Chondrocyte (in vitro differentiated cells): ENCODE measurements at places on chromosomes 1 and 21. TPM values are rescaled to one million over a fixed set of nuclear protein-coding genes. Genes with fewer than 3 reads are reported as not detected.

DNA sequence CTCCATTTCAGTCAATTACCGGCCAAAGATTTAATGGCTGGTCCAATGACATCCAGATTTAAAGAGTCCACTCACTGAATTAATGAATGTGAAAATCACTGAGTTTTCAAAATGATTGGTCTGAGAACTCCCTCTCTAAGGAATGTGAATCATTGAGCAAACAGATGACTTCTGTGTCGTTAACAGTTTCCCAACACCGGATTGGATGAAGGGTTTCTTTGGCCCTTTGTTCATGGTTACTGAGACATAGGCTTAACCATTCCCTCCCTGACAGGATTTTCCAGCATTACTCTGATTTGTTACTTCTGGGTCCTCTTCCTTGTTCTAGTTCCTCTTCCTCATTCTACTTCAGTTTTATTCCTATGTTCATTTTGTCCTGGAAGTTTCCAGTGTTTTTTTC lies 1.5 kb upstream of the CLDN17 start:
- DNase-seq: no peak

- DNase-seq: no peak
These were observed 57.1 kb downstream of the WNT9A start for GRCh38 chr1:227890451-227891222.

DNA sequence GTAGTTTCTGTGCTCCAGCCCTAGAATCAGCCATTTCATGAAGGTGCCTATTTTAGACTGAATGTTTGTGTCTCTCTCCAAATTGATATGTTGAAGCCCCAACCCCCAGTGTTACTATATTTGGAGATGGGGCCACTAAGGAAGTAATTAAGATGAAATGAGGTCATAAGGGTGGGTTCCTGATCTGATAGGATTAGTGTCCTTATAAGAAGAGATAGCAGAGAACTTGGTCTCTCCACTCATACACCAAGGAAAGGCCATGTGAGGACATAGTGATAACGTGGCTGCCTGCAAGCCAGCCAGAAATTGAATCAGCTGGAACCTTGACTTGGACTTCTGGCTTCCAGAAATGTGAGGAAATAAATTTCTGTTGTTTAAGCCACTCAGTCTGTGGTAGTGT lies 12.3 kb downstream of the RAVER2 start:
- no peak for DNase-seq

GRCh38 chr1:33985656-33986055 lies 121.8 kb downstream of the HMGB4 start:
- DNase-seq: no peak

- no peak for DNase-seq
These were observed 39.5 kb downstream of the XCL2 start for GRCh38 chr1:168504064-168504837.

DNA sequence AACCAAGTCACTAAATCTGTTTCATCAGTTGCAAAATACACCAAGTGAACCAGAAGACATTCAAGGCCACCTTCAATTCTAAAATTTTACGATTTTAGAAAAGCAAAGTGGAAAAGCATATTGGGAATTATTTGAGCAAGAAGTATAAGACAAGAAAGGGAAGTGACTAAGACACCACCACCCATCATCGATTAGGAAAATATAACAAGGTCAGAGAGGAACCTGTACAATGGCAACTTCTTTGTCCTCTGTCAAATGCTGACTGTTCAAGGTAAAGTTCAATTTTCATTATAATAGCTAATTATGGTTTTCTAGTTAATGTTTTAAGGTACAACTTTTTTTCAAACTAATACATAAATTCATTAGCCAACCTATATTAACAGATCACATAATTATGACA lies 10.8 kb downstream of the FRRS1 start:
- DNase-seq: no peak

DNA sequence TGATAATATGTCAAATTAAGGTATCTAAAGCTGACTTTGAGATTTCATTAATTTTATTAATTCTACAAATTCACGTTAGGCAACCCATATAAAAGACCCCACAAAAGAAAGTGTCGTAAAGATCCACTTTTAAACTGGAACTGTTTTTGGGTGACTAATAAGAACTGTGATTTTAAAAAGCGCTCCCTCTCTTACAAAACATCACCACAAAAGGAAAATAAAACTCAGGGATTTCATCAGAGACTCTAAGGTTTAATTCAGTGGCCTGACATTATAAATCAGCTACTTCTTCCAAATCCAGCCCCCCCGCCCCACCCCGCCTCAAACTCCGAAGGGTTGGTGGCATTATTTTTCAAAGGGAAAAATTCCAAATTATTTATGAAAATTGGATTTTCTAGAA lies 2.7 kb downstream of the COL24A1 start:
- no peak for DNase-seq

Gene TCHHL1
- total RNA-seq: not detected in 3 replicates

Gene AMPD1
- total RNA-seq: not detected in 3 replicates

Gene CYB5RL
- 7.0 to 7.8 TPM (median 7.5 TPM) in 3 replicates for total RNA-seq
